ENCODE measurements at places on chromosomes 16 and 17. TPM values are rescaled to one million over a fixed set of nuclear protein-coding genes. Genes with fewer than 3 reads are reported as not detected.
A peak's percentile ranks its signal among the peaks of the same experiment; 100 is the strongest.

GRCh38 chr17:79625706-79626105, 14.9 kb upstream of the RBFOX3 start:
- no peak for DNase-seq

GRCh38 chr16:11612665-11613025, 25.9 kb upstream of the LITAF start:
- no peak for DNase-seq

DNA sequence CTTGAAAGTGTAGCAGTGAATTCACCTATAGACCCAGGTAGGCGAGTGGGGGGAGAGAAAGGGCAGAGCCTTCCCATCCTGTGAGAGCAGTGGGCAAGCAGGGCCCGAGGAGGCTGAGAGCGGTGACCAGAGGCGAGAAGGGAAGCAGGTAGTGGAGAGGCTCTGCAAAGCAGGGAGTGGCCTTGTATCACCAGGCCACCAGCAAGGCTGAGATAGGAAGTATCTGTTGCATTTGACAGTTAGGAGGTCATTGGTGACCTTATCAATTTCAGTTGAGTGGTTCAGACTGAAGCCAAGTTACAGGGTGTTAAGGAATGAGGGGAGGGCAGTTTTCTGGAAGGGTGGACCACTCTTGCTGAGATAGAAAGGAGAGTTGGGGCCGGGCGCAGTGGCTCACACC, 10.7 kb upstream of the HSD3B7 start:
- no peak for DNase-seq

GRCh38 chr16:67068212-67068753, 39.3 kb downstream of the CBFB start:
- no peak for DNase-seq

The MRPL10 gene
- total RNA-seq, result 37.5 TPM

GRCh38 chr17:900336-900934, 79.1 kb downstream of the NXN start:
- DNase-seq, result no peak

The CDR2L gene
- total RNA-seq, result 3.2 TPM

The TTLL6 gene
- 4.9 TPM for total RNA-seq

The CLEC19A gene
- not detected for total RNA-seq

The PLXDC1 gene
- total RNA-seq, result 5.0 TPM

DNA sequence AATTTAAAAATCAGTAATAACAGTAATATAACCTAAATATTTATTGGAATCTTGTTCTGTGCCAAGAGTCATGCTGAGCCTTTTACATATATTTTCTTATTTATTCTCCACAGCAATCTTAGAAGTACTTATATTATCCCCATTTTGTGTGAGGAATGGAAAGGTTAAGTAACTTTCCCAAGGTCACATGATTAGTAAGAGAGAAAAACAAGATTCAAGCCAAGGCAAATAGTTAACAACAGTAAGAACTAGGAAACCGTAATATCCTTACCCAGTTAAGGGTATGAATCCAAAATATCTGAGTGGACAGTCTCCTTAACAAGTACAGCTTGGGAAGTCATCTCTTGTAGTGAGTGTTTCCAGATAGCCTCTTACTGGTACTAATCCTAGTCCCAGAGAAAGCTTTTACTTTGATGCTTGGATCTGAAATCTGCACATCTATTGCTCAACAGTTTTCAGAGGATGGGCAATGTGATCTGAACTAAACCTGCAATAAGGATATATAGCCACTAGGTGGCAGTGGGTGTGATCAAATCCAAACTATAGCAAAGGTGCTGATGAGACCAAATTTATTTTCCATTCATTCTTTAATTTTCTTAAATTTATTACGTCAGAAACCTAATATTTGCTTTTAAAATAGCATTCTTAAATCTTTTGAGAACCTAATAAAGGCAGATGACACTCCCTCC, 23.3 kb downstream of the SHISA6 start:
- DNase-seq, result no peak

DNA sequence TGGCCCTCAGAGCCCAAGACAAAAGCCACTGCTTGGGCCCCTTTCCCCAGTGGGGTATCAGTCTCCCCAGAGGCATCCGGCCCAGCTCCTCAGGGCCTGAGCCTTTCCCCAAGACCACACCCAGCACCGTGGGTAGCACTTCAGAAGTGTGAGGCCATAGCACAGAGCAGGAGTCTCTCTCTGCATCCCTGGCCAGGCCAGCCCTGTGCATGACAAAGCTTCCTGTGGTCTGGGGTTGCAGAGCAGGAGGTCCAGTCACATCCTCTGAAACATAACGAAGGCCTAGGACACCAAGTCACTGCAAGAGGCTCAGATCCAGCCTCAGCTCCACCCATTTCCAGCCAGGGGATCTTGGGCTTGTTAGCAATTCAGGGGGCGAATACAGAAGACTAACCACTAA, 56.8 kb upstream of the ZNF423 start:
- no peak for DNase-seq

DNA sequence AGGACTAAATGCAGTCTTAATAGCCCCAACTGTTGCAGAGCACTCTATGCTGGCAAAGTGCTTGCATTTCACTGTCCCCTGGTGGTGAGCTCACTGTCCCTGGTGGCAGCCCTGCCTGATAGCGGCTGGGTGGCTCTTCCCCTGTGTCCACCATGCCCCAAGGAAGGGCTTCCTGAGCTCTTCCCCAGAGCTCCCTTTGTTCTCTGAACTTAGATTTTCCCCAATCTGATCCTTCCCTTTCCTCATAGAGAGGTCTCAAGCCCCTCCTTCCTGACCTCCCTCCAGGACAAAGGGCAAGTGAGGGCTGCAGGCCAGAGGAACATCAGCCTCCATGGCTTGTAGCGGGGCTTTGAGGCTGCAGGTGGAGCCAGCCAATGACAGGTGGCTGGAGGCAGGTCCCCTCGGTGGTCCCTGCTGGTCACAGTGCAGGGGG, 17.0 kb downstream of the BEAN1 start:
- DNase-seq, result no peak

DNA sequence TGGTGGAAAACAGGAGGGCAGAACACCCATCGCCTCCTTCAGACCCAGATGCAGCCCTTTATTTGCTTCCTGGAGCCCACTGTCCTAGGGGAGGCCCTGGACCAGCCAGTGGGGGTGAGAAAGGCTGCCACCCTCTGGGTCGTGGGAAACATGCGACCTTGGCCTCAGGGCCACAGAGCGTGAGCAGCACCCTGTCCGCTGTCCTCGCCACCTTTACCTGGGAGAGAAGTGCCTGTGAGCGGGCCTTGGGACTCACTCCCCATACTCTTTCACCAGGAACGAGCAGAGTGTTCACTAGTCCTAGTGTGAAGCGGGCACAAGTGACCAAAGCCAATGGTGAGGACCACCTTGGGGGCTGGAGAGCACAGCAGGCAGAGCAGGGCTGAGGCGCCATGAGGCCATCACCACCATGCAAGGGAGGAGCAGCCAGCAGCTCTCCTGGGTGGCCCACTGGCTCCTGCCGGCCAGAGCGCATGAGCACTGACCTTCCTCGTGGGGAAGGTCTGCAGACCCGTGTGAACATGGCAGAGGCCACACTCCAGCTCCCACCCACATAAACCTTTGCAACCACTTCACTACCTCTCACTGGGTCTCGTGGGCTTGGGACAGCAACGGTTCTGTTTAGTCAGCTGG, 8.5 kb downstream of the SMCR8 start:
- no peak for DNase-seq

DNA sequence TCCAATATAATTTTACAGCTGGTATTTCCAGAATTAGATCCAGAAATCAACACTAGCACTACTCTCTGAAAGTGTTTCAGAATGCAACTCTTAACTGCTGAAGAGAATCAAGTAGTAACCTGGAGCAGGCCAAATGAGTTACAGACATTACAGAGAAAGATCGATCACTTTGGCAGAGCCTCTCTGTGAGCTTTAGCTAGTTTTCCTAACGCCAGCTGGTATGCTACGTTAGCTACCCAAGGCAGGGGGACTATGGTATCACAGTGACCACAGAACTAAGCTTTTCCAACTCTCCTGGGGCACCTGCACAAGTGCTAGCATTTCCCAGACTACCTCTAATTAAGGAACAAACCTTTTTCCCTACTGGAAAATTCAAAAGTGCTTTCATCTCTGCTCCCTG, 30.4 kb downstream of the TRAF4 start:
- DNase-seq, result no peak

DNA sequence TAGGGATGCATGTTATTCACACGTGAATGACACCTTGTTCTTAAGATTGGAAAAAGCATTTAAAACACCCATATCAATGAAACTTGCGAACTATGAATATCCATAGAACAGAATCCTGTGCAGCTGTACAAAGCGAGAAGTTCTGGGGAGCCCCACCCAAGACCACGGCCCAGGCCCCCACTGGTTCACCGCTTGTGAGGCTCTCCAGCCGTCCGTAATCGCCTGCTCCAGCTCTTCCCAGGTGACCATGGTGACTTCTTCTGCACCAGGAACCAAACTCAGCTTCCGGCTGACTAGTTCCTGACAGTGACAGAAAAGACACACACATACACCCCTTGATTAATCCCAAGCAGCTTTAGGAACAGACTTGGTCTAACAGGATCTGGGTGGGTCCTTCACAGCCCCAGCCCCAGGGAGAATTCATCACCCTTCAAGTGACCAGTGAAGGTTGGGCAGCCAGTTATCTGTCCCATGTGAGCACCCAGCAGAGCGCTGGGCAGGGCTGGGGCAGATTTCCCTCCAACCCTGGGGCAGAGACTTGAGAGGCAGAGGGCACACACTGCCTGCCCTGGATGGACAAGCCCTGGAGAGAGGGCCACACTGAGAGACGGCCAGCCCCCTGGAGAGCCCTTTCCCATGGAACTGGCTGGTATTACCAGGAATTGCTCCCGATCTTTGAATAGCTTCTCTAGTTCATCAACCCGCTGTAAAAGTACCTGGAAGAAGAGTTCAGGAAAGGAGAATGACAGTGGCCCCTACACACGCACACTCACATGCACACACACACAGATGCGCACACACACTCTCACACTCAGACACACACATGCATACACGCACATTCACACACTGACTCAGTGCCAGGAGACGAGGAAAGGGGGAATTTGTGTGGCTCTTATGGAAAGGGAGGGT, 3.6 kb downstream of the QRICH2 start:
- no peak for DNase-seq

The GGT6 gene
- total RNA-seq, result 185 TPM

DNA sequence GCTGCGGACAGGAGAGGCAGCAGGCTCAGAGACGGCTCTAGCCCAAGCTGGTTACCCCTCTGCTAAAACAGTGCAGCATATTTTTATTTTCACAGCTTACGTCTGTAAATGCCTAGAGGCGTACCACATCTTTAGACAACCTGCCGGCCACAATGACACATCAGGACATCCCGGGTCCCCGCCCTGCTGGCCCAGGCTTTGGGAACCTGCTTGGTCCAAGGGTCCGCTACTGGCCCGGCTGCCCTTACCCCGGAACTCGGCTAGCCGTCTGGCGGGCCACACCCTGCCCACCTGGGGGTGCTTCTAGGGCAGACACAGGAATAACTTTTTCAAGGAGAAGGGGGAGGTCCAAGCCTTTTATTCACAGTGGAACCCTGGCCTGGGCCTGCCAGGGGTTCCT, 4.3 kb downstream of the CEP131 start:
- no peak for DNase-seq

The CD79B gene
- 4.0 TPM for total RNA-seq

The C17orf113 gene
- 1.8 TPM for total RNA-seq

- DNase-seq, result no peak
Observed at GRCh38 chr17:47135235-47135634, 53.9 kb downstream of the CDC27 start.

The BICDL2 gene
- total RNA-seq, result 91.8 TPM

DNA sequence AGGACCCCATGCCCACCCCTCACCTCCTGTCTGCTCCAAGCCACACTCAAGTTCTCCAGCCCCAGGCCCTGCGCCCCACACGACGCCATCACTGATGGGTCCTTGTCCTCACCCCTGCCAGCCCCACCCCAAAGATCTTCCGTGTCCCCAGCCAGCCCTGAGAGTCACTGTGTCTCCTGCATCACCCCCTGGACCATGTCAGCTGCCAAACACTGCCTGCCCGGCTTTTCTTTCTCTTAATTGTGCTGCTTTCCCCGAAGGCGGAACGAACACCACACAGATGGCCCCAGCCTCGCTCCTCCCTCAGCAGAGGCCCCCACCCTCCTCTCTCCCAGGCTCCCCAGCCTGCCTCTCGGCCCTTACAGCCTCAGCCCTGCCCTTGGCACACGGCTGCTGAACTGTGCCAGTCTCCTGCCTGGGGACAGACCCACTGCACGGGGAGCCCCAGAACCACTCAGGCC, 4.8 kb upstream of the GAA start:
- no peak for DNase-seq

DNA sequence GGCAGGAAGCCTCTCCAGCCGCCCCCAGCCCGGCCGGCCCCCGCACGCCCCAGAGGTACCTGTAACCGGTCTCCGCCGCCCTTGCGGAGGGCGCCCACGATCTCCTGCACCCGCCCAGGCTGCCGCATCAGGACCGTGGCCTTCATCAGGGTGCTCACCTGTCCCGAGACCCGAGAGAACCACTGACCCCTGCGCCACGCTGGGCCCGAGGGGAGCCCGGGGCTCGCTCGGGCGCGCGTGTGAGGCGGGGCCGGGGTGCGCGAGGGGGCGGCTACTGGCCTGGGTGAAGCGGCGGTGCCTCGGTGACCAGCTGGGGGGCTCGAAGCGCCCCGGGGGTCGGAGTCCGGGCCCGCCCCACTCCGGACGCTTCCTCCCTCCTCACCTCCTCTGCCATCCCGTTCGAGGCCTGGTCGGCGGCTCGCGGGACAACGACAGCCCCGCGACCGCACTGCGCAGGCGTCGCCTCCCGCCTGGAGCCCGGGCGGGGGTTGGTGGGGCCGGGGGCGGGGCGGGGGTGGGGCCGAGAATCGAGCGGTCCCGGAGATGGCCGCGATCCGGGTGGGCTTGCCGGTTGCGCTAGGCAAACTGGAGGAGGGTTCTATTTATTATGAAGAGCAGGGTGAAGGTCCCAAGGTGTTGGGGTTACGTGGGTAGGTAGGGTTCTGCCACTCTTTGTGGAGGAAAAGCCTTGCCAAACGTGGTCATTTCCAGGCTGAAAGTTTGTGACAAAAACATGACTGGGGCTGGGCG, at the start of gene NT5C3B:
TSS of gene NT5C3B (minus strand) at position 433 of the 750 bp plus-strand sequence. CDS start at position 394, 39 bp downstream.
- DNase-seq, result peak; percentile 59

DNA sequence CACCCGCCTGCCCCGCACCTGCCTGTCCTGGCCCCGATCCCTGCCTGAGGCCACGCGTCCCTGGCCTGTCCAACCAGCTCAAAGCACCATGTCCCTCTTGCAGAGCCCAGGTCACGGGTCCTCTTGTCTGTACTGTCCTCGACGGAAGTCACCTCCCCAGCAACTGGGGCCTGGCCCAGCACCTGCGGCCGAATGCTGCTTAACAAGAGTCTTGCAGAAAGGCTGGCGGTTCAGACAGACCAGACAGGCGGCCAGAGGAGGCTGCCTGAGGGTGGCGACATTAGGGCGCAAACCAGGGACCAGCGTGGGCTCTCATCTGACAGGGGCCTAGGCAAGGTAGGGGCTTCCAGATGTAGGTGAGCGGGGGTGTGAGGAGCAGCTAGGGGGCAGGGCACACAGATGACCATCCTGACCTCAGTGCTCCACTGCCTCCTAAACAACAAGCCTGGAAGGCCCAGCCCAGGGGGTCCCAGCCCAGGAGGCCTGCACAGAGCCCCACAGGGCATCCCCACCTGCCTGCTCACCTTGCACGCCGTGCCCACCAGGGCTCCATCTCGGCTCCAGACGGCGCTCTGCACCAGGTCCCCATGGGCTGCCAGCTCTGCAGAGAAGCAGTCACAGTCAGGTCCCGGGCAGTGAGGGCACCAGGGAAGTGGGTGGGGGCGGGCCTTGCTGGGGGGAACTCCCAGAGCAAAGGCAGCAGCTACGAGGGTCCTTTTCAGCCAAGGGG, 11.3 kb downstream of the CORO7 start:
- no peak for DNase-seq

The GAST gene
- total RNA-seq, result not detected
